ENCODE measurements at places on chromosomes 13 and 19.

GRCh38 chr19:50794074-50794875 is 4.1 kb downstream of the ACP4 start:
- peak; percentile 84 for DNase-seq

DNA sequence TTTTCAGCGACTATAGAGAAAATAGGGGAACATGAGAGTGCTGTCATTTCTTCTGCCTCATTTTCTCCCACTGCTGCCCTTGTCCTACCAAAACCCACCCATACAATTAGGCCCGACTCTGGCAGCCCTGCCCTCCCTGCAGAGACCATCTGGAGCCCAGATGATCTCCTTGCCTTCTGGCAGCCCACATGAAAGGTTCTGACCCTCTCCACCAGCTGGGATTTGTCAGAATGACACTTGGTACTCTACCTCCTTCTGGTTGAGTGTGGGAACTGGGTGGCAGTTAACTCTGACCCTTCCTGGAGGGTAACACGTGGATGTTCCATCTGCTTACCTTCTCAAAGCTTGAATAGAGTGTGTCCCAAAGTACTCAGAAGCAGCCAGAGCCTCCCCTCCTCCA is 21.0 kb upstream of the SIAH3 start:
- DNase-seq = no peak

DNA sequence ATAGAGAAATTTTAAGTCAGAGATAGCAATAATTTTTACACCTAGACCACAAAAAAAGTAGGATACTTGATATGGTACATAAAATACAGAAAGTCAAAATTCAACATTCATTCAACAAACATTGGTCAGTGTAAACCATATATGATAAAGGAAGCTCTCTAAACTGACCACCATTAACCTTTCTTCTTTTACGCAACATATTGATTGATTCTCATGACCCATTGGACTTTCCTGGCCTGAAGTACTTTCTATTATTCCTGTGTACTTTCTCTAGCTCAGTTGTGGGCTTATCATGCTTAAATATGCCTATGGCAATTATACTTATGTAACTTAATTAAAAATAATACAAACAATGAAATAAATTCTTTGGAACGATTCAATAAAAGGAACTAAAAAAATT is 10.7 kb downstream of the PIBF1 start:
- DNase-seq = no peak

DNA sequence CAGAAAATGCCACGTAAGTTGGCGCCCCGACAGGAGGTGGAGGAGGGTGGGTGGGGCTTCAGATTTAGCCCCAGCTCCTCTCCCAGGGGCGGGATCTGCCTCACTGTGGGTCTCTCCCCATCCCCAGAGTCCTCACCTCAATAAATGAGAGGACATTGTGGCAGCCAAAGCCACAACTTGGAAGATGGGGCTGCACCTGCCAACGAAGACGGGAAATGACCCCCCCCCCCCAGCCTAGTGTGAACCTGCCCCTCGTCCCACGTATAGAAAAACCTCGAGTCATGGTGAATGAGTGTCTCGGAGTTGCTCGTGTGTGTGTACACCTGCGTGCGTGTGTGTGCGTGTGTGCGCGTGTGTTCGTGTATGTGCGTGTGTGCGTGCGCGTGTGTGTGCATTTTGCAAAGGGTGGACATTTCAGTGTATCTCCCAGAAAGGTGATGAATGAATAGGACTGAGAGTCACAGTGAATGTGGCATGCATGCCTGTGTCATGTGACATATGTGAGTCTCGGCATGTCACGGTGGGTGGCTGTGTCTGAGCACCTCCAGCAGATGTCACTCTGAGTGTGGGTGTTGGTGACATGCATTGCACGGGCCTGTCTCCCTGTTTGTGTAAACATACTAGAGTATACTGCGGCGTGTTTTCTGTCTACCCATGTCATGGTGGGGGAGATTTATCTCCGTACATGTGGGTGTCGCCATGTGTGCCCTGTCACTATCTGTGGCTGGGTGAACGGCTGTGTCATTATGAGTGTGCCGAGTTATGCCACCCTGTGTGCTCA is 1.5 kb upstream of the TRAPPC5 start:
- peak; percentile 31 for DNase-seq

GRCh38 chr19:47471381-47471732 is 336 bp downstream of the SLC8A2 start:
- DNase-seq = no peak

- no peak for DNase-seq
Measured at GRCh38 chr19:41128692-41129091, 14.5 kb downstream of the CYP2F1 start.

- no peak for DNase-seq
Measured at GRCh38 chr13:30382836-30383525, 39.3 kb upstream of the UBE2L5 start.

DNA sequence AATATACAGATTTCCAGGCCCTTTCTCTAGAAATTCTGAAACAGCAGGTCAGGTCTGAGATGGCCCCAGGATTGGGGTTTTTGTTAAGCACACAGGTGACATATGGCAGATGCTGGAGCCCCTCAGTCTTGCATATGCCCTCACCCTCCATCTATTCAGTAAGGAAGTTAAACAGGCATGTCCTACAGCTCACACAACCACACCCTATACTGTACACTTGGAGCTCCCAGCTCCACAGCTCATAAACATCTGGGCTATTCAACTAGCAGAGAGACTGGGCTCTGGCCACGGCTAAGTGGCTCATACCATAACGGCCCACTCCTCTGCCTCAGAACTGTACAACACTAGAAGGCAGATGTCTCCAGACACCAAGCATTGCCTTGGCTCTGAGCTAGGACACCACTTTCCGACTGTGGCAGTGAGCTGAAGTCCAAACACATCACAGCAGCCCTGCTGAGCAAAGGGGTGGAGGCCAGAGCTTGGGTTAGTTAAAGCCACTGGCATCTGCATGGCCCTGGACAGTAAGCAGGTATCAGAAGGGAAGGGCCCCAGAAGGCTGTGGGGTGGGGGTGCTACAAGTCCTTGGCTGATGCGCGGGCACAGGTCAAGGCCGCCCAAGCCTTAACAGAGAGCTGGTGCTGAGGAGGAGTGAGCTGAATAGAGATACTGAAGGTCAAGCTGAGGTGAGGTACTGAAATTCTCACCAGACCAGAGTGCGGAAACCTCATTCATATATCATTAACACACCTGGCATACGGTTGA is 79.1 kb downstream of the ABCC4 start:
- no peak for DNase-seq

DNA sequence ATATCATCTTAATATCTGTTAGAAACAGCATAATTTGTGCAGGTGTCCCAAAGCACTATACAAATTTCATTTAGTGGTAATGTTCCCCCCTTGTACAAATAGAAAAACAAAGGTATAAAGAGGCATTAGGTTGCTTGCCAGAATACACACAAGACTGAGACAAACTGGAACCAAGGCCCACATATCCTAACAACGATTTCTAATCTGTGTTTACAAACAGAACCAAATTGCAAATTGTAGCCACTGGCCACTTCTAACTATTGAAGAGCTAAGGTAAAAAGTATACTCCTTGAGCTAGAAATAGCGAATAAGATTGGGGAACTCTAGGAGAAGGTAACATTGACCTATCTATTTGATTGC is 526.1 kb downstream of the KLF12 start:
- peak; percentile 80 for DNase-seq

DNA sequence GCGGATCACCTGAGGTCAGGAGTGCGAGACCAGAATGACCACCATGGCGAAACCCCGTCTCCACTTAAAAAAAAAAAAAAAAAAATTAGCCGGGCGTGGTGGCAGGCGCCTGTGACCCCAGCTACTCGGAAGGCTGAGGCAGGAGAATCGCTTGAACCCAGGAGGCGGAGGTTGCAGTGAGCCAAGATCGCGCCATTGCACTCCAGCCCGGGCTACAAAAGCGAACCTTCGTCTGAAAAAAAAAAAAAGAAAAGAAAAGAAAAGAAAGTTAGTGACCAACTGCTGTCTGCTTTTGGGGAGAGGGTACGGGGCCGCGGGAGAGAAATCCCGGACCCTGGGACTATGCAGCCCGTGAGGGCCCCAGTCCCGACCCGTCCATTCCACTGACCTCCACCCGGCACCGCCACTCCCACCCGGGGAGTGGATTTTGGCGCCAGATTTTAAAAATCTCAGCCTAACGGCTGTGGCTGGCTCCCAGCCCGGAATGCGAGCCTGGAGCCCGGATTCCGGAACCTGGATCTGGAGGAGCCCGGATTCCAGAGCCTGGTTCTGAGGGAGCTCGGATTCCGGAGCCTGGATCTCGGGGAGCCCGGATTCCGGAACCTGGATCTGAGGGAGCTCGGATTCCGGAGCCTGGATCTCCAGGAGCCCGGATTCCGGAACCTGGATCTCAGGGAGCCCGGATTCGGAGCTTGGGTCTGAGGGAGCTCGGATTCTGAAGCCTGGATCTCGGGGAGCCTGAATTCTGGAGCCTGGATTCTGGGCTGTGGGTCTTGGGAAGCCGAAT is 6.1 kb upstream of the LMNB2 start:
- DNase-seq = peak; percentile 64
